Hepatocyte (in vitro differentiated cells): ENCODE measurements at places on chromosomes 3 and 15.
A peak's percentile ranks its signal among the peaks of the same experiment; 100 is the strongest.

- peak; percentile 56 for DNase-seq
Observed at GRCh38 chr3:193885832-193886231, 250.1 kb upstream of the HES1 start.

- DNase-seq, result no peak
Observed at GRCh38 chr3:39559543-39559942, 92.1 kb downstream of the MOBP start.

- DNase-seq, result no peak
Observed at GRCh38 chr3:47573190-47574172, 5.2 kb downstream of the CSPG5 start.

DNA sequence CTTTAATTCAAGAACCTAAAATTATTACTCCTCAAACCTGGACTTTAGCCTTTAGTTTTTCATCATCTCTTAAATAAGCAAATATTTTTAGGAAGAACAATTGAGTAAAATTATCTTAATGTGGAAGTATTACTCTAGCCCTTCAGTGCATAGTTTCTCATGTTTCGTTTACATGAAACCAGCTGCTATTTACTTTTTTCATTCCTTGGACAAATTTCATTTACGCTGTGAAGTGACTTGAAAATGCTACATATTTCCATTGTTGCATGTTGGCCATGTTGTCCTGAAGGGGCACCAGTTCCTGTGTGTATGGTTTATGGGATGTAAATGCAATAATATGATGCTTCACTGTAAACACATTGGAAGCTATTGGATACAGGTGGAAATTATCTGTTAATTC lies 49.9 kb downstream of the SLC25A26 start:
- DNase-seq, result no peak

GRCh38 chr15:82173108-82173507 lies 89.4 kb downstream of the EFL1 start:
- DNase-seq, result no peak

- no peak for DNase-seq
Observed at GRCh38 chr3:124741027-124741426, 10.8 kb downstream of the UMPS start.

DNA sequence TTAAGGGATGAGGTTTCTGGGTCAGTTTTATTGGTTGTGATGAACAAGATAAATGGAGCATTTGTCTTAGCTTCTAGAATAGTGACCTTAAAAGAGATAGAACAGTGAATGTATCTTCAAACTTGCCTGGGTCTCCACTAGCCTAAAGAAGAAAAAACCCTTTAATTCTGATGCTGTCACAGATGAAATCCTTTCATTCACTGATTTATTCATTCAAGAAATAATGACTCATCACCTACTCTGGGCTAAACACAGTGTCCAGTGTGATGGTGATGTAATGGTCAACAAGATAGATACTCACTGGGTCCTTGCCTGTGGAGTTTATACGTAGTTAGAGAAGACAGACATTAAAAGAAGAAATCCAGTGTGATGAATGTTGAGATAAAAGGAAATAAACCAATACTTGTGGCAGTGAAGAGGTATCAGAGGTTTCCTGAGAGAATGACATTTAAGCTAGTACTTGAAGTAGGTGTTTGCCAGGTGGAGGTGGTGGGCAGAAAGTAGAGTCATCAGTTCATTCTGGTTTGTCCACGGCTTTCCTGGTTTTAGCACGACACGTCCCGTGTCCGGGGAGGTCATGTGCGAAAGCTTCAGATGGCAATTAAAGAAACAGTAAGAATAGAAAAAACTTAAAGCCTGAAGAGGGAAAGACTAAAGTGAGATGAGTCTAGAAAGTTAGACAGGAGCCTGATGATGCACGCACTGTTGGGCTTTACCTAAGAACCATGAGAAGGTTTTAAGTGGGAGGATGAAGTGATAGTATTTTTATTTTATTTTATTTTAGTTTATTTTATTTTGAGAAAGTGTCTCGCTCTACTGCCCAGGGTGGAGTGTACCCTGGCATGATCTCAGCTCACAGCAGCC lies 18.5 kb downstream of the PAK2 start:
- DNase-seq, result peak; percentile 25

DNA sequence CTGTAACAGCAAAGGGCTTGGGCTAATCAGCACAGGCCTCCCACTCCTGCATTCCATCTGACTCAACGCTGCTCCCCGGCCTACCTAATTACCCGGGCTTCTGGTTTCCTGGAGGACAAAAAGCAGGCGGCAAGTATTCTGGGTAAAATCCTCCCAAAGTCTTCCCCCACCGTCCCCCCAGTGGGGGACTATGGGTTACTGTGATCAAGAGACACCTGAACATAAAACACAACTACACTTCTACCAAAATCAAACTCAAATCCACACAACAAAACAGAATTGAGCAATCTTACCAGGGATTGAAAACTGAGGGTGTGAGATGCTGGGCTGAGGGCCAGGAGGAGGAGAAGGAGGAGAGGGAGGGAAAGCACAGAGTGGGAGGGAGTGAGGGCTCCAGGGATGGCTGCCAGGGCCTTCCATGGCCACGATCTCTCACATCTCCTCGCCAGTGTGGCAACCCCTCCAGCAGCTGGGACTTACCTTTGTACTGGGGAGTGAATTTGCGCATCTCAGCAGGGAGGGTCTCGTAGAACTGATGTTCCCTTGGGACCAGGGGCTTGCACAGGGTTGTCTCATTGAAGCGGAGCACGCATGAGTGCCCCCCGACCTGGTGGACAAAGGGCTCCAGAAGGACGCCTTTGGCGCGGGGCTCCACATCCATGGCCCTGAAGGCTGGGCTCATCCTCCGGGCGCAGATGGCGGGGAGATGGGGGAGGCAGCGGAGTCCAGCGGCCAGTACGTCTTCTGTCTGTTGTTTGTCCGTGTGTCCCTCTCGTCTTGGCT lies 9.1 kb upstream of the NCKIPSD start:
- peak; percentile 58 for DNase-seq

GRCh38 chr3:194465920-194466570 lies 20.8 kb downstream of the ATP13A3 start:
- no peak for DNase-seq

DNA sequence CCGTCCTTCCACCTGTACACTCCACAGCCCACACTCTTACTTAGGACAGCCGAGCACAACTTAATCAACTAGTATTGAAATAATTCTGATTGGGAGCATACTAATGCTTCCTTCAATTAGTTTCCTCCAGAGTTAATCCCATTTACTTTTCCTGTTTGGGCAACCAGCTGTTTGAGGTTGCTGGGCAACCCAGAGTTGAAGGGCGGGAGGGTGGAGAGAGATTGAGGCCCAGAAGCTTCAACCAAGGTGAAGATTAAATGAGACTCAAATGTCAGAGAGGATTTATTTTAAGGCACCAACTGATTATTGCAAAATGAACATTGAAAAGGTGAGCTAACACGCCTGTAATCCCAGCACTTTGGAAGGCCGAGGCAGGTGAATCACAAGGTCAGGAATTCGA lies 428.5 kb upstream of the SEMA6D start:
- DNase-seq, result no peak

DNA sequence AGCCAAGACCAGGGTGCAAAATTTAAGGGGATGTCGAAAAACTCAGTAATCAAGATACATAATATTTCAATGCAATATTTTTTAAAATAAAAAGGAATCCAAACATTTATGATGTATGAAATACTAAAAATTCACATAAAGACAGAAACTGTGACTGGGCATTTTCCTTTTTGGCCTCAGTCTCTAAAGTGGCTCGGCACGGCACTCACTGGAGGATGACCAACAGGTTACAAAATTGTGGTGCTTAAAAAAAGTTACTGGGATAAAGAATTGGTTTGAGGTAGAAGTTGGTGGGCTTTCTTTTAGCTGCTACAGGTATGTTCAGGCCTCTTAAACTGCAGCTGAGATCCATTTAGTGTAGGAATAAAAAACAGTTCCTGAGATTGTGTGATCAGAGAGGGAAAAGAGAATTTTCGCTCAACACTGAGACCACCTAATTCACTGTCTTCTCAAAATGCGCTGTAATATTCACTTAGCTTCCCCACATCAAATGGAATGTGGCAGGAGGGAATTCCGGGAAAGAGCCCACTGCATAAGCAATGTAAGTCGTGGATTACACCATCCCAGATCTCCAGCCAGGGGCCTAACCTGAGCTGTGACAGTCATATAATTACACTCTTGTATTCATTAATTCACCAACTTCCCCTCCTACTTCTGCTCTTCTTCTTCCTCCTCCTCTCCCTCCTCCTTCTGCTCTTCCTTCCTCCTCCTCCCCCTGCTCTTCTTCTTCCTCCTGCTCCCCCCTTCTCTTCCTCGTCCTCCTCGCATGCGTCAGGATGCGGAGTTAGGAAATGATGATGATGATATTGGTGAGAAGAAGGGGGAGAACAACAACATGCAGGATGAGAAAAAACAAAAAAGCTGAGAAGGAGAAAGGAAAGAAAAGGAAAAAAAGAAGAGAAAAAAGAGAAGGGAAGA lies 45.9 kb downstream of the HES1 start:
- DNase-seq, result no peak

- no peak for DNase-seq
Observed at GRCh38 chr3:42507761-42508335, 5.4 kb downstream of the VIPR1 start.

GRCh38 chr3:41265823-41266273 lies 66.5 kb downstream of the CTNNB1 start:
- DNase-seq, result no peak

- no peak for DNase-seq
Observed at GRCh38 chr15:66849746-66850077, 147.7 kb downstream of the SMAD6 start.

DNA sequence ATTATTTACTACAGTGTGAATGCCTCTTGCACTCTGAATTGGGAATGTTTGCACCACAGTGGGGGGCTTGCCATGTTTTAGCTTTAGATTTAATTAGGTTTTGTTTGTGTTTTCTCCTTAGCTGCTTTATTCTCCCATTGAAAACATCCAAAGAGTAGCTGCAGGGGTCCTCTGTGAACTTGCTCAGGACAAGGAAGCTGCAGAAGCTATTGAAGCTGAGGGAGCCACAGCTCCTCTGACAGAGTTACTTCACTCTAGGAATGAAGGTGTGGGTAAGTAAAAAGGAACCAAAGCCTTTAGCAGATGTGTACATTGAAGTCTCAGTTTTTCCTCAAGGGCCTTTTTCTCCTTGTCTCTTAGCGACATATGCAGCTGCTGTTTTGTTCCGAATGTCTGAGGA lies 36.9 kb downstream of the CTNNB1 start:
- no peak for DNase-seq

DNA sequence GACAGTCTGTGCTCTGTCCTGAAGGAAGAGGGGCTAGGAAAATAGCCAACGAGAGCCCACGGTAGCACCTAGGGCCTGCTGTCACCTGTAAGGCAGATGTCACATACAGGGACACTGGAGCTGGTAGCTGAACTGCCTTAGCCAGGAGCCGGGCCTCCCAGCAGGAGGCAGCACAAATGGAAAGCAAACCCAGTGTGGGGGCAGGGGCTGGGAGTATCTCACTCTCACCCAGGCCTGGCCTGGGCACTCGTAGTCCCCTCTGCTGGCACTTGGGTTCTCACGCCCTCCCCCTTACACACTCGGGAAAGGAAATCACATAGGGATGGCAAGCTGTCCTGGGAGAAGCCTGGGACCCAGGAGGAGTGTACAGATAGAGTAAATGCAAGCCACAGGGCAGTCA lies 173.1 kb upstream of the CHRNA7 start:
- DNase-seq, result no peak

DNA sequence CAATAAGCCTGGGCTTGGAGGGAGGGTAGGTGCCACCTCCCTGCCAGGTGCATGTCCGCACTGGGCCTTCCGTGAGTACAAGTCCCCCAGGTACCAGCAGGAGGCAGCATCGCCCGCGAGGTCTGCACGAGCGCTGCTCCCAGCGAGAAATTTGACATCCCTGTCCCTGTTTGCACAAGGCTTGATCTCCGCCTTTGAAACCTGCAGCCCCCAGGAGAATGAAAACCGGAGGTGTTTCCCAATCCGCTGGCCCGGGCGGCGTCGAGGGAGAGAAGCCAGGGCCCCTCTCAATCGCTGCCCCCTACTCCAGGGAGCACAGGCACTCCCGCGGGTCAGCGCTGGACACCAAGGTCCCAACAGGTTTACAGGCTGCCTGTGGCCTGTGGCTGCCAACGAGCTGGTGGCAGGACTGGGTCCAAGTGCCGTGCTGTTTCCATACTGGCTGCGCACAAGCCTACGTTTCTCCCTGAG lies 961 bp downstream of the HAPLN3 start:
- peak; percentile 85 for DNase-seq

DNA sequence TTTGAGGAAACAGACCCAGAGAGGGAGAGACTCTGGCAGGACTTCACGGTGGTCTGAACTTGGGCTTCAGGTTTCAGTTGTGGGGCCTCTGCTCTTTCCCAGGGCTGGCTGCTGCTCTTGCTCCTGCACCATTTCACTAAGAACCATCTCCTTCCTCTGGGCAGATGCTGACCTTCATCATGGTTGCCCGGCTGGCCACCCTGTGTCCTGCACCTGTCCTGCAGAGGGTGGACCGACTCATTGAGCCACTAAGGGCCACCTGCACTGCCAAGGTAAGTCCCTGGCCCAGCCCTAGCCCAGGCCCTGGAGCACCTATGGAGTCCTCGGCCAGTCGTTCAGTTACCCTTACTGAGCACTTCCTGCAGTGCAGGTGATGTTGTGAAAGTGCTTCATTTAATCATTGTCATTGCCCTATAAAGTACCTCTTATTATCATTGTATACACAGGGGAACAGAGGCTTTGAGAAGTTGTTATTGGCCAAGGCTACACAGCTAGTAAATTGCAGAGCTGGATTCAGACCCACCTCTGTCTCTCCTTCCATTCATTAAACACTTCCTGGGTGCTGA lies 10.0 kb downstream of the RPL32 start:
- no peak for DNase-seq

- DNase-seq, result no peak
Observed at GRCh38 chr3:50263478-50264382, 5.2 kb upstream of the SEMA3B start.

DNA sequence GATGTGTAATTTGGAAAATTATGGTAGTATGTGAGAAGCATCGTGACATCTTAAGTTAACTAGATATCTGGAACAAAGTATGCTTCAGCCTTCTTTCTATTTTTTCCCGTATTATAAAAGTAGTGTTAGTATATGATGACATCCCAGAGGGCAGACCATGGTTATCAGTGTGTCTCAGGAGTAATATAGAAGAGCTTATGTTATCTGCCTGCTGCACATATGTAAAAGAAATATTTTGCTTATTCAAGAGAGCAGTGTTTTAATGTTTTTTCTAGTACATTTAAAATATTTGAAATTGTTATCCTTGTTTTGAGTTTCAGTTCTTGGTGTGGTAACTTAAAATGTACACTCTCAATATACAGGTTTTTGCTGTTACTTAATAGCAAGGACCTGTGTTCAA lies 24.1 kb downstream of the PLCL2 start:
- DNase-seq, result no peak

DNA sequence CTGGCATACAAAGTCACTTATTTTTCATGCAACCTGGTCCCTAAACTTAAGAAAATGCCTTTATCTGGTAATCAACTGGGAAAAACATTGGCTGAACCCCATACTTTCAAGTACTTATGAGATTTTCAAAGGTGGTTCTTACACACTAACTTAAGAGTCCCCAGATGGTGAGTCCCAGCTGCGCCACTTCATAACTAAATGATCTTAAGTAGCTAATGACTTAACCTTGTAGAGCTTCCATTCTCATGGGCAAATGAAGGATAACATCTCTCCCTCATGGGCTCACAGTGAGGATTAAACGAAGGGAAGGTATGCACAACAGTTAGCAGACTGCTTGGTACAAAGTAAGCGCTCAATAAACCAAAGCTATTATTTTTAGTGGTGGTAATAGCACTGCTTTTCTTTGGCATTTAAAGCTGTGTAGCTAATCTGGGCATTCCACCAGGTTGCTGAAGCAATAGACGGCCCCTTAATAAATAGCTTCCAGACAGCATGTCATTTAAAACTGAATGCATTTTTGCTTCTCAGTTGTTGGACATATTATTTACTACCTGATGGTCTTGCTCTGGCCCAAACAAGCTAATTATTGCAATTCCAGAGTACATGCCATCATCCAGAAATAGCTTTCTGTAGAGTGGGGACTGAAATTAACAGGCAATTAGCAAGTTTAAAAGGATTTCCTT lies 55.4 kb downstream of the LIPC start:
- DNase-seq, result no peak
